KG1 (cell line): ENCODE measurements at places on chromosomes 6 and 20.

DNA sequence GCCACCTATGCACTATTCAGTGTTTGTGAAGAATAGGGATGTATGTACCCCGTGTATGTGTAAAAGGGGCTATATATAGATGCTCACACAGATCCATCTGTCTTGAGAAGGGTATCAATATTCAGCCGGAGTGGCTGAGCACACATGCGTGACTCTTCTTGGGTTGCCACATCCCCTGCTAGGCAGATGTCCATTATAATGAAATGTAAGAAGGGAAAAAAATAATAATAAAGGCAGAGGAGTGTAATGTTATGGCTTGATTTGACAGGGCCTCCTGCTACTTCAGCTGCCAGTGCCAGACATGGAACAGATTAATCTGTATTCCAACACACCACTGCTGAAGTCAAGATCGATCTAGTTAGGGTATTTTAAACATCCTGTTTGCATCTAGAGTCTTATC, 74.2 kb upstream of the VSTM2L start:
- DNase-seq, result no peak

DNA sequence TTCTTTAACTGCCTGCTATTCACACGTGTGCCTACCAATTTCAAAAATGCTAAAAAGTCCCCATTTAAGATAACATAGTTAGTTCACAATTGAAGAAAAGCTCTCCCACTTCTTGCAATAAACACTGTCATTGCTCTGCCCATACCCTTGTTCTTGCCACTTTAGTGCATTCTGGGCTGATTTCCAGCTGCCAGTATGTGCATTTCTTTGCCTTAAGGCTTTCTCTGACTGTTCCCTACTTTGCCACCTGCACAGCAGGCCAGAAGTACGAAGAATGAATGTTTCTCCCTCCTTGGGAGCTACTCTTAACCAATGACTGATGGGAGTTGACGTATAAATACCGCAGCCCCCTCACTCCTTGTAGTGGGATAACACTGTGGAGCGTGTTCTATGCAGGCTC, 16.0 kb upstream of the ATRN start:
- no peak for DNase-seq

GRCh38 chr6:7166410-7167293, 58.9 kb downstream of the RREB1 start:
- DNase-seq, result no peak

- DNase-seq, result no peak
Observed at GRCh38 chr6:89731924-89732567, 87.5 kb downstream of the MDN1 start.

DNA sequence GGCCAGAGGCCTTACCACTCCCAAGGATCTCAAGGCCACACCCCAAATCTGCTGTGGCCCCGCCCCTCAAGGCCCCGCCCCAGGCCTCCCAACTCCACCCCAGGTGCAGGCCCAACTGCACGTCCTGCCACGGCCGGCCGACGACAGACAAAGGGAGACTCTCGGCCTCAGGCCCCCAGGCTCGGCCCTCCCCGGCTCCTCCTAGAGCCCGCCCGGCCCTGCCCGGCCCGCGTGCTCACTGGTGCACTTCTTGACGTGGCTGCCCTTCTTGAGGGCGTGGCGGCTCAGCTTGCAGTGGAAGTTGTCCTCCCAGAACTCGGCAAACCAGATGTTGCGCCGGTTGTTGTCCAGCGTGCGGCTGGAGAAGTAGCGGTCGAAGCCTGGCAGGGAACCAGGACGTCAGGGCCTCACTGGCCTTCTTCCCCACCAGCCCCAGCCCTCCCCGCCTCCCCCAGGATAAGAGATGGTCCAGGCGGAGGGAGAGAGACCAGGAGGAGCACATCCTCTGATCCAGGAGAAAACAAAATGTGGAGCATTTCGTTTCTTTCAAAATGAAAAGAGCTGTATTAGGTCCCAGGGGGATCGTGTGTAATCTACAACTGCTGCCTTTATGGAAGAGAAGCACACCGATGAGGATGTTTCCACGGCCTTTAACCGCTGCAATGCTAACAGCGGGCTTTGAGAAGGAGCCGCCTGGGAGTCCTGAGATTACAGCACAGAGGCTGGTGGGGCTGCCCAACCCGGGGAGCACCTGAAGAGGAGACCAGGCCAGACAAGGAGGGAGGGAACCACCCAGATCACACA, 89.4 kb downstream of the GRM4 start:
- DNase-seq, result no peak

GRCh38 chr6:53446151-53446550, 97.4 kb upstream of the ELOVL5 start:
- DNase-seq, result no peak

- DNase-seq, result no peak
Observed at GRCh38 chr6:97282238-97282725, 734 bp downstream of the MMS22L start.

- peak; percentile 90 for DNase-seq
Observed at GRCh38 chr6:26322645-26323482, 42.1 kb upstream of the BTN3A2 start.

DNA sequence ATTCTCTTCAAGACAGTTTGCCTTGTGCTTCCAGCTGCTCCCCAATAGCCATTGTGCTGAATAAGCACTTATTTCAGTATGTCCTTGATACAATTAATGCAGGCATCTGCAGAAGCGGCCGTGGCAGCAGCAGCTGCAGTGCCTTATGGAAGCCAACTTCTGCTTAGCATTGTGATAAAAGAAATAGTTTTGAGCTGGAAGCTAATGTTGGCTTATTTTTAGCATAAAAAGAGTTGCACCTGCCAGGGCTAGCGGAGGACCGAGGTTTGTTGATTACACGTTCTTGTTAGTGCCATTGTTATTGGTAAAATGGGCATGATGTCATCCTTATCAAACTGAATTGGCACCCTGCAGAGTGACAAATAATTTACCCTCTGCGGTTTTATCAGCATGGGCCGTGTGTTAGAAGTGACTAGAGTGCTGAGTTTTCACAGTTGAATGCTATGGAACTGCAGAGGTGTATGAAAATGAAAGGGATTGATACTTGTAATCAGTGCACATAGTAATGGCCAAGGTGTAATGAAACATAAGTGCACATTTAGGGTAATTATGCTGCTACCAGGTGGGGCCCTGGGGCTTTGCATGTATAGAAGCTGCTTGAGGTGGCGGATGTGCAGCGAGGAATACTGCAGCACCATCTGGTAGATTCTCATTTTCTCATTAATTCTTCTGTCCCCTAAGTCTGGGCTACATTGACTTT, 334.3 kb downstream of the CDKAL1 start:
- DNase-seq, result no peak

DNA sequence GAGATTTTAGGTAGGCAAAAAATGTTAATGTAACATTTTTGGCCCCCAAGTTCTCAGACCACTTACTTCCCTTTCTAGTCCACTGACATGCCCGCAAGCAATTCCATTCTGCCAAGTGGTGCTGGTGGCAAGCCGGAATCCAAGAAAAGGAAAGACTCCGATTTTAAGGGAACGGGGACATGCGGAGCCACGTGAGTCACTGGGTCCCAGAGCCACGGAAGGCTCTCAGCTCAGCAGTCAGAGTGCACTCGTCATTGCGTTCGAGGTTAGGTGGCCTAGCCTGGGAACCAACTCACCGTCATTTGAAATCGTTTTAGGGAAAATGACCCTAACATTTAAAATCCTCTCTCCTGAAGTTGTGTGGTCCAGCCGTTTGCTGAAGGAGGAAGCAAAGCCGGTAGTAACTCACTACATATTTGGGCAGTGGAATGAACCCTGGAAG, 711 bp upstream of the SIRT5 start:
- DNase-seq, result no peak
